SHP77 treated with DMSO at 0.1 percent for 48 hours (cell line): ENCODE measurements at places on chromosomes 5 and 9.

GRCh38 chr5:36883894-36884462, 7.4 kb downstream of the NIPBL start:
- no peak for DNase-seq

- DNase-seq = no peak
Observed at GRCh38 chr9:134210511-134210907, 46.1 kb upstream of the RNU6ATAC start.

- DNase-seq = no peak
Observed at GRCh38 chr9:36609306-36609705, 36.6 kb downstream of the MELK start.

DNA sequence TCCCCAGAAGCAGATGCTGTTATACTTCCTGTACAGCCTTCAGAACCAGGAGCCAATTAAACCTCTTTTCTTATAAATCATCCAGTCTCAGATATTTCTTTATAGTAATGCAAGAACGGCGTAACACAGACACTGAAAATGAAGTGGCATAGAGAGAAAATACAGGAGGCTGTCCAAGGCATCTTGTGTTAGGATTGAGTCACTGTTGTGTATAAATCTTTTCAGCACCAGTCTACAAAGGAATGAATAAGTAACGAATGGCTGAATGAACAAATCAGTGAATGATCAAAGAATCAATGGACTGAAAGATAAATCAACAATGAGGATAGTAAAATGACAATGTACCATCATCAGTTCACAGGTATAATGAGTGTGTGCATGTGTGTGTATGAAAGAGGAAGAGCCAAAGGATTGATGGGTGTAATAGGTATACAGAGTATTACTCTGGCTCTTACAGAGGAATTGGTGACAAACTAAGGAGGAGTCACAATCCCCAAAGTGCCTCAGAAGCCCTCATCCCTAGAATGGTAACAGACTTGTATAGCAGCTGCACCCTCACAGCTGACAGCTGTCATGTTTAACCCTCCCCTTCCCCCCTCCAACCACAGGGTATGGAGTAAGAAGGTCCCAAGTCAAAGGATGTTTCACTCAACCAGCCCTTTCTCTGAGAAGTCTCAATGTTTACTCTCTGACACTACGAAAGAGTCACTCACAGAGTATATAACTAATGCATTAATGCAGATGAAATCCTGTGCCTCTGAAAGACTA, 29.8 kb upstream of the MIER3 start:
- no peak for DNase-seq

DNA sequence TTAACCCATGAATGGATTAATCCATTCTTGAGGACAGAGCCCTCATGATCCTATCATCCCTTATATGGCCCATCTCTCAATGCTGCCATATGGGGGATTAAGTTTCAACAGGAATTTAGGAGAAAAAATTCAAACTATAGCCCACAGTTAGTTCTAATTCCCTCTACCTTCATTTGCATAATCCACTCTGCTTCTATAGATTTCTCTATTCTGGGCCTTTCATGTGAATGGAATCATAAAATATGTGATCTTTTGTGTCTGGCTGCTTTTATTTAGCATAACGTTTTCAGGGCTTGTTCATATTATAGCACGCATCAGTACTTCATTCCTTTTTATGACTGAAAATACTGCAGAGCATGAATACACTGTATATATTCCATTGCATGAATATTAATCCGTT, 55.4 kb downstream of the CTSL start:
- no peak for DNase-seq

GRCh38 chr5:134207696-134208095, 18.2 kb downstream of the PPP2CA start:
- DNase-seq = no peak

DNA sequence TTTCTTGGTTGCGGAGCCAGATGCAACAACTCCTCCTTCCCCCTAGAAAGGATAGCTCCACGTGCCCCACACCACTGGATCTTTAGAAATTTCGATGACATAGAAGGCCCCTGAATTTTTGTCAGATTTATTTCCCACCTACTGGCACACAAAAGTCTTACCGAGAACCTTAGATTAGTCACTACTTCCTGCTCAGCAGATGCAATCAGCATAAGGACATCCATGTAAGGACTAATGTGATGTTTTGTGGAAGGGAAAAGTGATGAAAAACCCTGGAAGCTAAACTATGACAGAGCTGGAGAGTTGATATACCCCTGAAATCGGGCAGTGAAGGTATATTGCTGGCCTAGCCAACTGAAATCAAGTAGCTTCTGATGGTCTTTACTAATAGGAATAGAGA, 125.5 kb upstream of the NFIL3 start:
- DNase-seq = no peak

GRCh38 chr9:34568774-34569173, 20.8 kb downstream of the CNTFR start:
- DNase-seq = no peak

GRCh38 chr9:110742741-110743371, 74.3 kb downstream of the MUSK start:
- no peak for DNase-seq

- no peak for DNase-seq
Observed at GRCh38 chr9:128249908-128250838, 25.6 kb downstream of the GOLGA2 start.

- no peak for DNase-seq
Observed at GRCh38 chr9:76733096-76733495, 31.1 kb upstream of the PCA3 start.

DNA sequence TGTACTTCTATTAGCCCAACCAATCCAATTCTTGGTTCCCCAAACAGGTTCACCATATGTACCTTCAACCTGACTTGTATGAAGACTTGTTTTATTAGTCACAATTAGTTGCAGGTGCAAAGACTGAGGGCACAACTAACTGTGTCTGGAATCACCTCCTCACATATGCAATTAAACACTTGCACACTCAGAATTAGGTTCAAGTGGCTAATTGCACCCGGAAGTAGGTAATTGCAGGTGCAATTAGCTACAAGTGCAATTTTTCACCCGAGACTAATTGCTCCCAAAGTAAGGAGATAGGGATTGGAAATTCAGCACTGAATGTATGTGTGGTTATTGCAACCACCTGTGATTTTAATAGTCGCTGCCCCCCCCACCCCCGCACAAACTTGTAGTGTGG, 338.9 kb downstream of the ZSWIM6 start:
- no peak for DNase-seq

- no peak for DNase-seq
Observed at GRCh38 chr5:32138839-32139493, 35.2 kb downstream of the GOLPH3 start.
